ENCODE measurements at places on chromosomes 16 and 17.

GRCh38 chr16:89561884-89562599, 1.6 kb downstream of the RPL13 start:
- no peak for DNase-seq

GRCh38 chr17:61659437-61659836, 68.4 kb upstream of the NACA2 start:
- no peak for DNase-seq

GRCh38 chr17:60425626-60426025, 3.3 kb downstream of the CHCT1 start:
- DNase-seq: no peak

DNA sequence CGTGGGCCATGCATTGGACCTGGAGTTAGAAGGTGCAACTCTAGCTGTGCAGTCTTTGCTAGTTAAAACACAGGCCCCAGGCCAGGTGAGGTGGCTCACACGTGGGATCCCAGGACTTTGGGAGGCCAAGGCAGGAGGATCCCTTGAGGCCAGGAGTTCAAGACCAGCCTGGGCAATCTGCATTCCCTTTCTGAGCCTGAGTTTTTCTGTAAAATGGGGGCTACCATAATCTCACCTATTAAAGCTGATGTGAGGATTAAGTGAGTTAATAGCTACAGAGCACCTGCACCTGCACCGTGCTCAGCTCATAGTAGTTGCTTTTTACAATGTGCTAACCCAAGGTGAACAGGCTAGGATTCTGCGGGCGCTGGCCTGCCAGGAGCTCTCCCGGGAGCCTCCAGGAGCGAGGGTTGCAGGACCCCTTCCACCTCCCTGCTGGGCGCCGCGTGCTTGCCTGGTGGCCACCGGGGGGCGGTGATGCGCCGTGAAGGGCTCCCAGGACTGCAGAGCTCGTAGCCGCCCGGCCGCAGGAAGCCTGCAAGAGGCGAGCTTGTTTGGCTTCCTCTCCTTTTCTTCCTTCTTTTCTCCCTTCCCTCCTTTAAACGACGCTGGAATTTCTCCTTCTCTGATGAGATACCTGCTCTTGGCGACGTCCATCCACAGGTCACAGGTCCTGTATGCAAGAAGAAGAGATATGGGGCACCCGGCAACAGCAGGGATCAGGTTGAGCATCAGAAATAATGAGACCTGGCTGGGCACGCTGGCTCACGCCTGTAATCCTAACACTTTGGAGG, 51.3 kb downstream of the ZFP90 start:
- DNase-seq: peak; percentile 3

- peak; percentile 92 for DNase-seq
Observed at GRCh38 chr17:17741349-17742023, 60.2 kb downstream of the RAI1 start.

GRCh38 chr17:79800325-79801155, 3.7 kb upstream of the CBX8 start:
- no peak for DNase-seq

DNA sequence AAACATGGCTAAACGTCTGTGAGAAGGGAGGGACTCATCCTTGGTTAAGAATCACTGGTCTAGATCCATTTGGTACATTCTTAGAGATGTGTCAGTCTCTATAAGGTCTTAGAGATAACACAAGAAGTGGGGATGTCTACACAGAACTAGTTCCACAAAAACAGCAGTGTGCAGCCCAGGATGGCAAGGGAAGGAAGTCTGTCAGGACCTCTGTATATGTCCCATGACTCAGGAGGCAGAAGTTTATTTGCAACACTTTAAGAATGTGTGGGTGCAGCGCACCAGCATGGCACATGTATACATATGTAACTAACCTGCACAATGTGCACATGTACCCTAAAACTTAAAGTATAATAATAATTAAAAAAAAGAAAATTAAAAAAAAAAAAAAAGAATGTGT, 548.5 kb upstream of the SOX9 start:
- no peak for DNase-seq

GRCh38 chr16:17939122-17939536, 397.4 kb downstream of the NPIPA8 start:
- DNase-seq: no peak

DNA sequence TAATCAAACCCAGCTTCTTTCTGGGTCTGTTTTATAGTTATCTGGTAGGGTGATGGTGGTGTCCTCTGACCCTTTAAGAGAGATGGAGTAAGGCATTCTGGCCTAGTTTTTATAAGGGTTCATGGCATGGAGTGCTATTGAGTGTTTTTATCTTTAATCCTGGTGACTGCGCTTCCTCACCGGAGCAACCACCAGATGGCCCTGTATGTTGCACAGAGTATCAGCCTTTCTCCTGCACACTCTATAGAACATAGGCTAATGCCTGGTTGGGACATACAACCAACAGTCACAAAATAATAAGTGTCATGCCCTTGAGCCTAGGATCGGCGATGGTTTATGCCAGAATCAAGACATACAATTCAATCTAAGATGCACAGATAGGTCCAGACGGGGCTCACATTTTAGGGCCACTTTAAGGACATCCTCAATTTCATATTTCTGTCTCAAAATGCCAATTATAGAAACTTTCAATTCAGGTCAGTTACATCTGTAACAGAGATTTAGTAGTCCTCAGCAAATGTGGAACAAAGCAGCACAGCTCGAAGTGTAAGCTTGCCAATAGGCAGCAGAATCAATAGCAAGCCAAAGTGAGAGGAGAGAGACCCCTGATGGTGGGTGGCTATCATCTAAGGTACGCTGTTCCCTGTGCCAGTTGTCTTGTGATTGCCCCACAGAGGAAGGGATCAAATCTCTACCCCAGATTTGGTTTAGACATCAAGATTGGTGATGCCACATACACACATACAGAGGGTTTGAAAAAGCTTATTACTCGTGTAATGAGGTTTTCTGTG, 37.2 kb upstream of the HOXB9 start:
- no peak for DNase-seq

- DNase-seq: no peak
Observed at GRCh38 chr17:73291260-73291801, 20.5 kb downstream of the CDC42EP4 start.

GRCh38 chr16:17138801-17139200, 332.0 kb downstream of the XYLT1 start:
- DNase-seq: no peak

- no peak for DNase-seq
Observed at GRCh38 chr17:2077040-2077439, 22.1 kb downstream of the HIC1 start.

DNA sequence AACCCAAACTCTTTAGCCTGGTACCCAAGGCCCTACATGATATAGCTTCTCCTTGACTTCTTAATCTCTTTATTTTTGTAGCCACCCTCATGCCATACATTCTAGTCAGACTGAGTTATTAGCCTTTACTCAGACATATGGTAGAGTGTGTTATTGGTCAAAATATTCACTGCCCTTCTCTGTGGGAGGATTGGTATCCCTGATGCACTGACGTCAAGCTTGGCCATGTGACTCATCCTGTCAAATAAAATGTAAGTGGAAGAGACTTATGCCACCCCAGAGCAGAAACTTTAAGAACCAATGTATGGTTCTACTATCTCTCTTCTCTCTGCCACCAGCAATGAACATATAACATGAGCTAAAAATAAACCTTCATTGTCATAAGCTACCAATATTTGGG, 12.2 kb upstream of the BEAN1 start:
- no peak for DNase-seq

All from midbrain (tissue), 1 donor.